ENCODE measurements at places on chromosomes 1 and 21.
A peak's percentile ranks its signal among the peaks of the same experiment; 100 is the strongest.

- H3K4me3 ChIP-seq, result peak overlapping the region; percentile 47
- peaks cover 46% of the 10 kb centered on the region for H3K27me3 ChIP-seq
- no peak overlapping the region for H3K27ac ChIP-seq
- DNase-seq, result no peak
- H3K4me1 ChIP-seq, result peaks cover 18% of the 10 kb centered on the region
Measured at GRCh38 chr1:243917177-243917862, 67.3 kb upstream of the AKT3 start.

DNA sequence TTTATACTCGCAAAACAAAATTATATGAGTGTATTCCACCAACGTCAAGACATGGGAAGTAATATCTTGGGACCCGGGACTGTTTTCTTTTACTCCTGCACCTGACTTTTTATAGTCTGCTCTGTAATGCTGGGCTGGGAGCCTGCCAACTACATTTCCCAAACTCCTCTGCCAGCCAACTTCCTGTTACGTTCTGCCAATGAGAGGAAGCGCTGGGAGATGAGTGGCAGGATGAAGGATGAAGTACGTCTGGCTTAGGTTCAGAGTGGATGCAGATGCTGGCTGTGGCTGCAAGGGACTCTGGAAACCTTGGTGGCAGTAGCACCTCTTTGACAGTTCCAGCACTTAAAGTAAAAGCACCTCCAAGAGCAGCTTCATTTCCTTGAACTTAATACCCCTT lies 59.6 kb downstream of the USP24 start:
- no peak for DNase-seq
- H3K36me3 ChIP-seq, result peaks cover 72% of the 10 kb centered on the region
- no peak overlapping the region for H3K27ac ChIP-seq
- H3K4me1 ChIP-seq, result no peaks in the 10 kb centered on the region

DNA sequence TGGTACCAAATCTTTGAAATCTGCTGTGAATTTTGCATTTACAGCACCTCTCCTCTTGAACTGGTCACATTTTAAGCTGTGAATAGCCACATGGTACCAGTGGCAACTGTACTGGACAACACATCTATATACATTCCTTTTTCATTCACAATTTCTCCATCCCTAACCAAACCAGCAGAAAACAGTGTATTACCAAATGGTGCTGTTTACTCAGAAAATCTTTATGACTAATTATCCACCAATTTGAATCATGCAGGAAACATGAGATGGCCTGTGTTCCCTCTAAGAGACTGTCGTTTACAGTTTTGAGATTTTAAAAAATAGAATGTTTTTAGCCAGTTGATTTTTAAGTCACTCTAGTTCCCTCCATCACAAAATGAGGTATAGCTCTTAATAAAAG lies 17.6 kb upstream of the CCT8 start:
- no peaks in the 10 kb centered on the region for H3K27me3 ChIP-seq
- no peak for DNase-seq
- no peak overlapping the region for H3K4me3 ChIP-seq
- no peak overlapping the region for H3K27ac ChIP-seq
- no peaks in the 10 kb centered on the region for H3K36me3 ChIP-seq

DNA sequence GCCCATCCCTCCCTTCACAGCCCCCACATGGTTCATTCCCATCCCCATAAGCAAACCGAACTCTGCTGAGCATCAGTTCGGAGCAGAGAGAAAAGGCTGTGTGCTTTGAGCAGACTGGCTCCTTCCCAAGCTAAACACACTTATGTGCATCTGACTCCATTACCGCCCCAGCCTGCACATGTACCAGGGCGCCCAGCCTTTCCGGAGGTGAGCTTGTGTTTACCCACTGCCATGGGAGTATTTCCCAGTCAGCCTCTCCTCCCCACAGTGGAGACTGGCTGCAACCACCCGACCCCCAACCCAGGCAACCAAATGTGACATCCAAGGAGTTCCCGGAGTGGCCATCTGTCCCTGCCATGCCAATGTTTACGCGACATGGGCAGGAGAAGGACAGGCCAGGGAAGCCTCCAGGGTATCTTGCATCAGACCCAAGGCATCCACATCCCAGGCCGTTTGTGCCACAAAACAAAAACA lies 9.4 kb downstream of the TIAM1 start:
- no peak overlapping the region for H3K27ac ChIP-seq
- no peaks in the 10 kb centered on the region for H3K36me3 ChIP-seq
- no peak for DNase-seq
- no peaks in the 10 kb centered on the region for H3K27me3 ChIP-seq
- no peak overlapping the region for H3K4me3 ChIP-seq

DNA sequence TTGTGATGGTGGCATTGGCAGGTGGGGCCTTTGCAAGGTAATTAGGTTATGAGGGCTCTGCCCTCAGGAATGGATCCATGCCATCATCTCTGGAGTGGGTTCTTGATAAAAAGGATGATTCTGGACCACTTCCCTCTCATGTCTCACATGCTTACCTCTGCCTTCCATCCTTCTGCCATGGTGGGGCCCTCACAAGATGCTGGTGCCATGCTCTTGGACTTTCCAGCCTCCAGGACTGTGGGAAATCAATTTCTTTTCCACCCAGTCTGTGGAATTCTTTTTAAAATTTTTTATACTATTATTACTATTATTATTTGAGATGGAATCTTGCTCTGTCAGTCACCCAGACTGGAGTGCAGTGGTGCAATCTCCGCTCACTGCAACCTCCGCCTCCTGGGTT lies 57.3 kb downstream of the ACBD3 start:
- H3K27ac ChIP-seq, result peak overlapping the region; percentile 92
- no peaks in the 10 kb centered on the region for H3K36me3 ChIP-seq
- H3K27me3 ChIP-seq, result no peaks in the 10 kb centered on the region
- H3K4me1 ChIP-seq, result peaks cover 52% of the 10 kb centered on the region
- H3K4me3 ChIP-seq, result no peak overlapping the region

DNA sequence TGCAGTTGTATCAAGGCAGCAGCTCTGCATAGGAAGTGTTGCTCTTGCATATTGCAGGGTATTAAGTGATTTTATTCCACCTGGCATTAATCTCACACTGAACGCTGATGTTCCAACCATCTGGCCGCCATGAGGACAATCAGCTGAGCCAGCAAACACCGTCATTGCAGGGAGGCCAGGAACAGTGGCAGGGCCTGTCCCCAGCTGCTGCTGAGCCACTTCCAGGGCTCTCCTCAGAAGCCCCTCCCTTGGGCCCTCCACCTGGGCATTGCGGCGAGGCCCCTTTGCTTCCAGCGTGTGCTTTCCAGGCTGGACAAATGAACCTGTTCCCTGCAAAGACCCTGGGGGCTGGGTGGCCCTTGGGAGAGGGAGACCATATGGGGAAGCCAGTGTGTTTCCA lies 171.6 kb upstream of the C1orf174 start:
- no peaks in the 10 kb centered on the region for H3K4me1 ChIP-seq
- no peak overlapping the region for H3K27ac ChIP-seq
- H3K27me3 ChIP-seq, result peaks cover 61% of the 10 kb centered on the region
- no peak overlapping the region for H3K4me3 ChIP-seq
- DNase-seq, result peak; percentile 16

DNA sequence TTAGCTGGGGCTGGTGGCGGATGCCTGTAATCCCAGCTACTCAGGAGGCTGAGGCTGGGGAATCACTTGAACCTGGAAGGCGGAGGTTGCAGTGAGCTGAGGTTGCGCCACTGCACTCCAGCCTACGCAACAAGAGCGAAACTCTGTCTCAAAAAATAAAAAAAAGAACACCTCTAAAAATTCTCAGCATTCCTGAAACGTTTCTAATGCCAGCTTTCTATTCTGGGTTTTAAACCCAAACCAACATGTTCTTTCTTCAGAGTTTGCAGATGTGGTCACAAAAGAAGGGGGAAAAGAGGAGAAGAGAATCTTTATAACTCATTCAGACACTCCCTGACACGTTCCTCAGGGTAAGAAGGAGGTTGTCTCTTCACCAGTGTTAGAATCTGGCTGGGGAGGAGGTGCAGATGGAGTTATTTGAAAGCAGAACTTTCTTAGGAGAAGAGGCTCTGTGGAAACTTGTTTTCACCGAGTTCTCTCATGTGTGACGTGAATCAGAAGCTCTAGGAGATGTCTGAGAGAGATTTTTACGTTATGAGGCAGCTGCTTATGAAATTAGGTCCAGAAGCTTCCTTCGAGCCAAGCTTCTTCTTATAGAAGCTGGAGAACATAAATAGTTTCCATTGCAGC lies 17.8 kb upstream of the CNR2 start:
- peak overlapping the region; percentile 14 for H3K4me3 ChIP-seq
- DNase-seq, result peak; percentile 13
- H3K27me3 ChIP-seq, result no peaks in the 10 kb centered on the region

GRCh38 chr1:202794051-202794740 lies 14.0 kb downstream of the KDM5B start:
- no peak for DNase-seq
- no peak overlapping the region for H3K27ac ChIP-seq
- H3K4me3 ChIP-seq, result no peak overlapping the region
- no peaks in the 10 kb centered on the region for H3K27me3 ChIP-seq

DNA sequence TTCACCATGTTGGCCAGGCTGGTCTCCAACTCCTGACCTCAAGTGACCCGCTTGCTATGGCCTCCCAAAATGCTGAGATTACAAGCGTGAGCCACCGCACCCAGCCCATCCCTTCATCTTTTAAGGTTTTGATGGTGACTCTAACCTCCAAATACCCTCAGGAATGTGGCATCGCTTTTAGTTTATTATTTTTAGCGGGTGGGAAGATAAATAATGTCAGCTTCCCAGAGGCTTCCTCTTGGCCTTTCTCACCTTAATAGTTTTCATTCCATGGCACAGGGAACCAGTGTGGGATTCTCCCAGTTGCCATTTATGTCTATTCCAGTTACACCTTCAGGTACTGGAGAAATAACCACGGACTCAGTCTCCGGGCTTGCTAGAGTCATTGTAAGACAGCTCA lies 92.1 kb upstream of the LRRN2 start:
- no peaks in the 10 kb centered on the region for H3K36me3 ChIP-seq
- H3K4me1 ChIP-seq, result no peaks in the 10 kb centered on the region
- no peak overlapping the region for H3K4me3 ChIP-seq
- H3K27ac ChIP-seq, result no peak overlapping the region
- peaks cover 31% of the 10 kb centered on the region for H3K27me3 ChIP-seq
- no peak for DNase-seq

GRCh38 chr1:231634323-231635013 lies 7.9 kb downstream of the DISC1 start:
- no peak for DNase-seq
- no peak overlapping the region for H3K4me3 ChIP-seq
- H3K27ac ChIP-seq, result no peak overlapping the region
- H3K36me3 ChIP-seq, result no peaks in the 10 kb centered on the region

DNA sequence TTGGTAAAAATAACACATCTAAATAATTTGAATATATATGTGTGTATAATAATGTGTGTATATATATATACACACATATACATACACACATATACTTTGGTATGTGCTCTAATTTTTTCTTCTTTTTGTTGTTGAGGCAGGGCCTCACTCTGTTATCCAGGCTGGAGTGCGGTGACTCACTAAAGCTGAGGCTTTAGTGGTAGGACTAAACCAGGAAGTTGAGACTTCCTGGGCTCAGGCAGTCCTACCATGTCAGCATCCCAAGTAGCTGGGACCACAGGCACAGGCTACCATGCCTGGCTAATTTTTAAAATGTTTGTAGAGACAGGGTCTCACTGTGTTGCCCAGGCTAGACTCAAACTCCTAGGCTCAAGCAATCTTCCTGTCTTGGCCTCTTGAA lies 46.7 kb upstream of the CXADR start:
- H3K4me3 ChIP-seq, result no peak overlapping the region
- no peak for DNase-seq
- peaks cover 6% of the 10 kb centered on the region for H3K4me1 ChIP-seq
- H3K36me3 ChIP-seq, result no peaks in the 10 kb centered on the region

DNA sequence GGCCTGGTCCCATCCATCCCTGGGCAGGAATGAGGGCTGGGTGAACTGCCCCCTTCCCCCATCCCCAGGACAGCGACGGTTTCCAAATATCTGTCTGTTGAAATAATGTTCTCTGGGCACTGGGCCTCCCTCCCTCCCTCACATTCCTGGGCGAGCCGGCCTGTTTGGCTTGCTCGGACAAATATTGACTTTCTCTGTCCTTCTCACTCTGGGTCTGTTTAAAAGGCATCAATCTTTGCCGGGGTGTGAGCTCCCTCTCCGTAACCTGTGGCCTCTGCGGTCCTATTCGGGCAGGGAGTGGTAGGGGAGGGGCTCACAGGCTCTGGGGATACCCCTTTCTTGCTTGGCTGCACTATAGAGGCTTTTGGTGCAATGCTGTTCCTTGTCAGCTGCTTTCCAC lies 40.2 kb downstream of the FOXD2 start:
- DNase-seq, result no peak
- peaks cover 8% of the 10 kb centered on the region for H3K4me1 ChIP-seq
- H3K27me3 ChIP-seq, result peaks cover 3% of the 10 kb centered on the region
- no peak overlapping the region for H3K4me3 ChIP-seq

- no peaks in the 10 kb centered on the region for H3K36me3 ChIP-seq
- peak overlapping the region; percentile 93 for H3K27ac ChIP-seq
- DNase-seq, result no peak
- peaks cover 20% of the 10 kb centered on the region for H3K4me1 ChIP-seq
- no peaks in the 10 kb centered on the region for H3K27me3 ChIP-seq
Measured at GRCh38 chr1:23019863-23020625, 776 bp downstream of the KDM1A start.

- no peaks in the 10 kb centered on the region for H3K27me3 ChIP-seq
- no peaks in the 10 kb centered on the region for H3K36me3 ChIP-seq
- H3K4me1 ChIP-seq, result no peaks in the 10 kb centered on the region
- no peak overlapping the region for H3K27ac ChIP-seq
- DNase-seq, result no peak
Measured at GRCh38 chr1:107291987-107292386, 151.1 kb downstream of the NTNG1 start.

GRCh38 chr1:246506367-246506673 lies 759 bp downstream of the SMYD3 start:
- no peaks in the 10 kb centered on the region for H3K36me3 ChIP-seq
- DNase-seq, result no peak
- H3K4me3 ChIP-seq, result peak overlapping the region; percentile 94
- H3K27me3 ChIP-seq, result no peaks in the 10 kb centered on the region

DNA sequence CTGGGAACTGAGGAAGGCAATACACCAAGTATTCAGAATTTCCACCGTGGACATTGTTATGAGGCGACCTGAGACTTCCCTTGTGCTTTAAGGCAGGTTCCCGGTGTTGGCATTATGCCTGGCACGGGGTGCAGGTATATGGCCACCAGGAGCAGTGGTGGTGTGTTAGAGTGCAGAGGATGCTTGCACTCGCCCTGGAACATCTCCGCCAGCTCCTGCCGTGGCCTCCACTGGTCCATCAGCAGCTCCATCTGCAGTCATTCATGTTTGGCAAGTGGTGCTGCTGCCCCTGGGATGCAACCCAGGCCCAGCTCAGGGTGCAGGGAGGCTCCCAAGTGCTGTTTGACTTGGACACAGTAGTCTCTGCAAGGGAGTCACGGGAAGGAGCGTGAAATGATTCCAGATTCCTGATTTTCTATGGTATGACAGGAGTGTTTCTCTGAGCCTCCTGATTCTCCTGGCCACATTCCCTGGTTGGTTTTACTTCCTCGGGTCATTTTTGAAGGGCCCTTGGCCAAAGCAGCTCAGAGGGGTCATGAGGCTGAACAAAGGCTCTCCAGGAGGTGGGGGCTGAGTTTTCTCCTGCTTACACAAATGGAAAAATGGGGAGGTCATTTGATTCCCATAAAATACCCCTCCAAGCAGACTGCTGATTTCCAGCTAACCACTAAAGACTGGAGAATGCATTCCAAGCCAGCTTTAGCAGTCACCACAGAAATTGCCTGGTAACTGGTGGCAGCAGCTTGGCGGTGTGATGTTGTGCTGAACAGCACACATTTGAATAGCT lies 60.4 kb upstream of the PSEN2 start:
- H3K27me3 ChIP-seq, result no peaks in the 10 kb centered on the region
- no peak overlapping the region for H3K27ac ChIP-seq

Data from suprapubic skin (tissue), 4 donors.